Urinary bladder (tissue), 4 donors: ENCODE measurements at places on chromosomes 4 and X. TPM values are rescaled to one million over a fixed set of nuclear protein-coding genes. Genes with fewer than 3 reads are reported as not detected.

CD99L2 gene
- polyA plus RNA-seq = 54.4 TPM

LGI2 gene
- polyA plus RNA-seq = 0.79 TPM

MAP3K15 gene
- polyA plus RNA-seq = 0.10 TPM

YY2 gene
- 1.1 TPM for polyA plus RNA-seq

ARSJ gene
- polyA plus RNA-seq = 5.5 TPM

CXCL8 gene
- polyA plus RNA-seq = 1.2 TPM

FOXP3 gene
- polyA plus RNA-seq = 0.20 TPM

CXCL3 gene
- polyA plus RNA-seq = 0.95 TPM

MAGEB1 gene
- polyA plus RNA-seq = not detected

MTCP1 gene
- polyA plus RNA-seq = 7.3 TPM

GRCh38 chr4:36260731-36261130 lies 16.4 kb upstream of the ARAP2 start:
- DNase-seq = no peak

GRCh38 chr4:69075061-69075792 lies 21.0 kb upstream of the UGT2B7 start:
- no peak for DNase-seq

DNA sequence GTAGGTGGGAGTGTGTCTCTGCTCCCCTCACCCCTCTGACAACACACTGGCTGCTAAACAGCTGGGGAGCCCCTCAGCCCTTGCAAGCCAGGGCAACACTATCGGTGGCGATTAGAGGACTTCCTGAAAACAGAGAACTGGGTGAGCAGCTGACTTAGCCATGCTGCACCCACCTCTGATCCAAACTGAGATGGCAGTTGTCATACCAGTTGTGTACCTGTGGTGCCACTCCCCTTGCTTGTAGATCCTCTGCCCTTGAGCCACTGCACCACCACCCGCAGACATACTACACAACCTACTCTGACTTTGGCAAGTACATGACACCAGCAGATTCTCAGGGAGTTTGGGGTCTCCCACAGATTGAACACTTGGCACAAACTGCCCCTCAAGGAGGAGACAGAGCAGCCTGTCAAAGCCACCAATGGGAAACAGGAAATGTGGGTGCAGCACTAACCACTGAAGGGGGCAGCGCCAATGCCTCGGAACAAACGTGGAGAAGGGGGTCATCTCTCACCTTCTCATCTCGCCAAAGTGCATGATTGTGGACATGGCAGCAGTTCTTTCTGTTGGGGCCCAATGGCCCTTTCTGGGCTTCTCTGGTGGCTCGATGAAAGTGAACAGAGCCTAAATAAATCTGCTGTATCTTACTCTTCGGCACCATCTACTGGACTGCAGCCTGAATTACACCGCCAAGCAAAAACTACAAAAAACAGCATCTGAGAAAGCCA lies 119.8 kb downstream of the NEK1 start:
- no peak for DNase-seq

GRCh38 chrX:65528705-65529340 lies 5.8 kb downstream of the LAS1L start:
- peak; percentile 0 for DNase-seq

- DNase-seq = no peak
Observed at GRCh38 chr4:100581337-100581736, 63.5 kb upstream of the EMCN start.

DNA sequence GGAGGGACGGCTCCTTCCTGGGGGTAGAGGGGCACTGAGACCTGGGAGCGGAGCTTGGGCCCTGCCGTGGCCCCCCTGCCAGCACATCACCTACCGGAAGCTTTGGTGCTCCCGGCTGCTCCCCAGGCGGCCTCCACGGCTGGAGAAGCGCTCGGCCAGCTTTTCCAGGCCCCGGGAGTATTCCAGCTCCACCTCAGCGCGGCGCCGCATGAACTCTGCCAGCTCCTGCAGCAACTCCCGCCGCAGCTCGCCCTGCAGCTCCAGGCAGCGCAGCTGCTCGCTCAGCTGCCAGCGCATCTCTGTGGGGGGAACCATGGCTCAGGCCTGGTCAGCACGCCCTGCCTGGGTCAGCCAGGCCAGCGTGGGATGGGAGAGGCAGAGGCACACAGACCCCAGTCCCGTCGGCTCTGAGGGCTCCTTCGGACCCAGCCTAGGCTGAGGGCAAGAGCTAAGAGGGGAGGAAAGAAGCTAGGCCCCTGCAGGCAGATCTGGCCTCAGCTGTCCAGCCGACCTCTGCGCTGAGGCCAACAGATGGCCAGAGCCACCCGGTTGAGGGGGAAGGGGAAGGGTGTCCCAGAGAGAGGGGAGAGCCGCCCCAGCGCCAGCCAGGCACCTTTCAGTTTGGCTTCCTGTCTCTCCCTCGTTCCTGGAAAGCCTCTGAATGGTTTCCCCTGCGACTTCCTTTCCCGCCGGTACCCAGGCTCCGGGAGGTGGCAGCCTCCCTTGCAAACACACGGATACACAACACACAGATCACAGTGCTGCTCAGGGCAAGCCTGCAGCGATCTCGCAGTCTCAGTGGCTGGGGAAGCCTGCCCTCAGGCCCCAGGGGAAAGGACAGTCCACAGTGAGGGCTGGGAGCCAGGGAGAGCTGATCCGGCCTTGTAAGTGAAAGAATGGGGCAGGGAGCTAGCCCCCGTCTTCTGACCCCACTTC lies 4.3 kb downstream of the ARHGAP4 start:
- DNase-seq = no peak

DNA sequence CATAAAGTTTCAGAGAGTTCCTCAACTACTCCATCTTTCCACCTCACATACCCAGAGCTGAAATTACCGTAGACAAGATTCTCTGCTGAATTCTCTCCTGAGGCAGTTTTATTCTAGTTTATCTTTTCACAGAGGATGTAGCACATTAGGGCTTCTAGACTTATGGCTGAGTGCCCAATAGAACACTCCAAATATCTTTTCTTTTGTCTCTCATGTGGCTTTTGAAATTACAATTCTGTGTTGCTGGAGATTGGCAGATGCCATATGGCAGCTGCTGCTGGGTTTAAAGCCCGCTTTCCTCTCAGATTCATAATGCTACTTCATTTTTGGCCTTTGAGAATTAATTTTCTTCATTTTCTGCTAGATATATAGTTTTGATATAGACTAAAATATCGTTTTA lies 107.6 kb upstream of the BANK1 start:
- no peak for DNase-seq

DNA sequence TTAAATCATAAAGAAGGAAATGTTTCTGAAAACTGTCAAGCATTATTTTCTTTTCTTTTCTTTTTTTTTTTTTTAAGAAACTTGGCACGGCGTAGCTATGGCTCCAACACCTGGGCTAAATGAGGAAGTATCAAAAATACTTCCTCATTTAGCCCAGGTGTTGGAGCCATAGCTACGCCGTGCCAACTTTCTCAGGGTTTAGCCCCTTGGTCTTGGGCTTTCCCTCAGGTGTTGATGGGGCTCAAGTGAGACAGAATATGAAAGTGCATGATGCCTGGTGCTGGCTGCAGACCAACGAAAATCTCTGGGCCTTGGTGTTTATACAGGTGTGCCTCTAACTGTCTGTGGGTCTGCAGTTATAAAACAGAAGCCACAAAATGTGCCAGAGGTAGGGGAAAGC lies 132.7 kb downstream of the ARHGAP24 start:
- no peak for DNase-seq

DNA sequence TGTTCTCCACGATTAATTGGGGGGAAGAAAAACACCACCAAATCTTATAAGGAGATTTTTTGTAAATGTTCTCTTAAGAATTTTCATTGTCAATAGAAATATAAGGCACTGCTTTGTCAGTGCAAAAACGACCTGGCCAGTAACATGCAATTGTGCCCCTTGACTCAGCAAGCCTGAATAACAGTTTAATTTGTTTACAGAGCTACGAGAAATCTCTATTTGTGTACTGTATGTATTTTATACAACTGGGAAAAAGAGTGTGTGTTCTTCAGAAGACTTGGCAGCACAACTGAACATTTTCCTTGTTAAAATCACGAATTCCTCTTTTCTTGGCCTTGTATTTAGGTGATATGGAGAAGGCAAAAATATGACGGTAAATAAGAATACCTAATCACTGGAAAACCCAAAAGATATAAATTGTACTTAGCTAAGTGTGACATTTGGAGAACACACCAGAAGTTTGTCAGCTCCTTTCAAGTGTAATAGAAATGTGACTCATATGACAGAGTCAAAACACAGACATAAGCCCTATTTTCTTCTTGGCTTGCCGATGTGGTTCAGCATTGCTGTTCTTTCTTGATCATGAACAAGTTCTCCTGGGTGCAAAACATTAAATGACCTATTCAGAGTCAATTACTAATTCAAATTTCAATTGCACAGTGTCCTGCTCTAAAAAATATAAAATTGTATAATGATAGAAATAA lies 945.0 kb upstream of the INTU start:
- DNase-seq = peak; percentile 2

GRCh38 chr4:176302283-176303275 lies 17.2 kb upstream of the SPCS3 start:
- DNase-seq = no peak

DNA sequence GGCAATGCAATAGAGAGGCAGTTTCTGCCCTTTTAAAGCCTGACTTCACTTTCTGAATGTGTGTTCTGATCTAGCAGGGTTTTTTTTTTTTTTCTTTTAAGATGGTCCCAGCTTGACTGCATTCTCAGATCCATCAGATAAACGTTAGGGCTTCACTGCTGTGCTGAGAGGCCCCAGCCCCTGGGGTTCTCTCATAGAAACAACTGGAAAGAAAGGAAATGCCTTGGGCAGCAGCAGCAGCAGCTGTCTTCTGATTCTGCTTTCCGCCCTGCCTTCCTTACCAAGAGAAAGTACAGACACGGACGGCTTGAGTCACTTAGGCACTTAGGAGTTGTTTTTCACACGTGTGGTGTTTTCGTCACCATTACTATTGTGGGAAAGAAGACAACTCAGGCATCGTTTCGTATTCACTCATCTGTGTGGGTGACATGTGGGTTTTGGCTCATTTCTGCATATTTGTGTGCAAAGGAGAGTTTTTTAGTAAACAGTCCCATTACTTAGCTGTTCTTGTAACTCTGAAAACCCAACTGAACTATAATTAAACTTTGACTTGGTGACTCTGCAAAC lies 172.0 kb downstream of the PTTG2 start:
- peak; percentile 63 for DNase-seq

DNA sequence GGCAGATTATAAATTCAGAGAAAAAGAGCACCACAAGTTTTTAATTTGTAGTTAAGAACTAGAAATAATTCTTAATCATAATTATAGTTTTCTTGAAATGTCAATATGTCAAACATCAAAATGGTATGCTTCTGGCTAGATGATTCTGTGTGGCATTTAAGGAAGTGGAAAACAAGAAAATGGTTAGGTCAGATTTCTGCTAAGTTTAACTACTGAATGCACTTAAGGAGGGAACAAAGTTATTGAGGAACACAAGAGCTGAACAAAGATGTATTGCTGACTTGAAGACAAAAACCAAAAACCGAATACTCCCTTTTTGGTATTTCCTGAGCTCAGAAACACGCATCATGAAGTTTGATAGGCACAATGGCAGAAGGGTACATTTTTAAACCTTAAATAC lies 58.7 kb upstream of the GPR34 start:
- DNase-seq = no peak

DNA sequence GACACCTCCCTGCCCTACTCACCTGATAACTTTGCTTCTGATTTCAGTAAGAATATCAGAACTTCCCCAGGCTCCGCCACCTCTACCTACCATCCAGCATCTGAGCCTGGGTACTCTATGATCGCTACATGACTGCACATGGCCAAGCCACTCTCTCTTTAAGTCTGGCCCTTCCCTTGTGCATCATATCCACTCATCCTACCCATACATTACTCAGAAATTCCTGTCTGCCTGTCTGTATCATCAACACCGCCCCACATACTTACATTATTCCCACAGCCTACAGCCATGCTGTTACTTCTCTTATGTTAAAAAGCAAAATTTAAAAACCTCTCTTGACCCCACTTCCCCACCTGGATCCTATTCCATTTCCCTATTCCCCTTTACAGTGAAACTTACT lies 84.7 kb downstream of the SCD5 start:
- DNase-seq = no peak

- DNase-seq = no peak
Observed at GRCh38 chr4:115515772-115516171, 402.4 kb upstream of the NDST4 start.

GRCh38 chr4:124872659-124873058 lies 160.1 kb upstream of the ANKRD50 start:
- no peak for DNase-seq

GRCh38 chr4:36509845-36510244 lies 228.4 kb downstream of the DTHD1 start:
- no peak for DNase-seq

- DNase-seq = no peak
Observed at GRCh38 chr4:143763587-143763986, 63.1 kb upstream of the FREM3 start.

DNA sequence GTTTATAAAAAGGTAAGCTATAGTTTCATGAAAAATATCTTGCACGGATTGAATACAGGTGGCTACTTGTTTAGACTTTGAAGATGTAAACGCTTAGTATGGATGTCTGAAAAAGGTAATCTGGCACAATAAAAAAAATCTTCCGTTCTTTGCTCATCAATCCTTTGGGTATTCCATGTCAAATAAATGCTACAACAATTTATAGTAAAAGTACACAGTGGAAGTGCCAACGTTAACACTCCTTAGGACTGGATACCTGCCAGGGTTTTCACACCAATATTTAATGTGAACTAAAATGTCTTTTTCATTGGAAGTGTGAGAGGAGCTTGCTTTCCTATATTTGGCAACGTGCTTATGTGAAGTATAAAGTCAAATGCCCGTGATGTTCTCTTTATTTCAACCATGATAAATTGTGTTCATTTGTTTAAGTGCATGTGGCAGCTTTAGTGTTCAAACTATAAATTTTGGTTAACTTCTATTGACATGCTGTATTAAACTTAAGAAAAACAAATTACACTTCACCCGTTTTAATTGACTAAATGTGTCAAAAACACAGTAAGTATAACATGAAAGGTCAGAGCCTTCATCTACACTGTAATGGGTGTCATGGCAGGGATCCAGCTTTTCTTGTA lies 121.7 kb upstream of the HAND2 start:
- DNase-seq = no peak

- no peak for DNase-seq
Observed at GRCh38 chrX:21698272-21698671, 40.1 kb upstream of the KLHL34 start.

DNA sequence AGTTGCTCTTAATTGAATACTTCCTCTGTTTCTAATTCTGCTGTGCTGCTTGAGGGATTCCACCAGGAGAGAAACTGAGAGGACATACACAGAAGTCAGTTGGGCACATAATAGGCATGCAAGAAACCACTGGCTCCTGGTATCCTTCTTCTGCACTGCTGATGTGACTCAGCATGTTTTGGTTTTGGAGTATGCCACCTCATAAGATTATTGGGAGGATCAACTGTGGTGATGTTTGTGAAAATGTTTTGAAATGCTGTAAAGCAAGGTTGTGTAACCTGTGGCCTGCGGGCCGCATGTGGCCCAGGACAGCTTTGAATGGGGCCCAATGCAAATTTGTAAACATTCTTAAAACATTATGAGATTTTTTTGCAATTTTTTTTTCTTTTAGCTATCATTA lies 119.6 kb downstream of the GATB start:
- no peak for DNase-seq

DNA sequence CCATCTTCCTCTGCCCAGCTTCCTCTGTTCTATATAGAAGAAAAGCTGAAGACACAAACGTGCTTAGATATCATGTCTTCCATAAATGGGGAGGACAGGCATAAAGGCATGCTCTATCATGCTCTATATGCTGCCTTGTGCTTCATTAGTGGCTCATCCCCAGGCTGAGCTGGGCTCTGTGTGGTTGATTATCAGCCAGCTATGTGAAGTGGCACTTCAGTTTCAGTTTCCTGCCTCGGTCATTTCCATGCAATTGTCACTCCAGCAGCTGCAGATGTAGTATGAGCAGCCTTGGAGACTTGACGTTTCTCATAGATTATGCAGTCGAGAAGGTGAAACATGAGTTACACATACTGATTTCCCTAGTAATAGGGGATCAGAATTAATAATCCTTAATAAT lies 106.2 kb downstream of the SYTL5 start:
- DNase-seq = no peak
